ENCODE measurements at places on chromosomes 12 and 14. TPM values are rescaled to one million over a fixed set of nuclear protein-coding genes. Genes with fewer than 3 reads are reported as not detected.

DNA sequence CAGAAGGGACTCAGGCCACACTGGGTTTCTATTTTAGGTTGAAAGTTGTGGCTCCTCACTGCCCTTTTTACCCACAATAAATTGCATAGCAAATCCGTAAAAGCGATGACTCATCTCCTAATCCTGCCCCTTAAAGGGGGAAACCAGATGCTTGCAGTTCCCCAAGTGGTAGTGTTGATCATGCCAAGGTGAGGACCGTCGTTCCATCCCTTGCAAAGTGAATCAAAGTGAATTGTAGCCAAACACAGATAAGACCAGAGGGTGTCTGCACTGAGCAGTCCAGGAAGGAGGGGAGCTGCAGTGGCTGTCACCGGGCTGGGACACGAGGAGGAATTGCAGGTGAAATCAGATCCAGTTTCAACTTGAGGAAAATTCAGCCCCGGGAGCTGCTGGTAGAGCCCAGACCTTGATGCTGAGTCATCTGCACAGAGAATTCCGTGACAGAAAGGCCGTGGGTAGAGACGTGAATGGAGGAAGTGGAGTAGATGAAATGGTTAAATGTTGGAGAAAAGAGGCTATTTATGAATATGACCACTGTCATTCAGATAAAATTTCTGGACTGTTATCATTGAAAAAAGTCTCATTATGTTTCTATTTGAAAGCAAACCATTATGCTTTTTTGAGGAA, 44.2 kb upstream of the MMP17 start:
- H3K36me3 ChIP-seq = peaks cover 93% of the 10 kb centered on the region
- no peak overlapping the region for H3K4me3 ChIP-seq
- no peaks in the 10 kb centered on the region for H3K27me3 ChIP-seq
- no peak overlapping the region for H3K27ac ChIP-seq

DNA sequence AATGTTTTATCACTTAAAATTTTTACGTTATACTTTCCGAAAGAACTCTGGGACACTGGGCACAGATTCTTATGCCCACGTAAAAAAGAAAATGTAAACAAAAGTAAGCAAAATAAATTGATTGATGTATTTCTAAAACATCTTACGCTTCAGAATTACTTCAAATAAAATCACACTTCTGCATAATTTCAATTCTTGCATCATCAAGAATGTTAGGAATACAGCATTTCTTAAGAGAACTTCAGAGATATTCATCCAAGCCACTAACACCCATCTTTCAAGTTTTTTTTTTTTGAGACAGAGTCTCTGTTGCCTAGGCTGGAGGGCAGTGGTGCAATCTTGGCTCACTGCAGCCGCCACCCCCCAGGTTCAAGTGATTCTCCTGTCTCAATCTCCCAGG, 180.6 kb downstream of the MED13L start:
- H3K27ac ChIP-seq = no peak overlapping the region
- no peak for DNase-seq
- H3K4me1 ChIP-seq = peaks cover 10% of the 10 kb centered on the region
- H3K27me3 ChIP-seq = no peaks in the 10 kb centered on the region

- no peak overlapping the region for H3K27ac ChIP-seq
- no peak for DNase-seq
- no peaks in the 10 kb centered on the region for H3K36me3 ChIP-seq
- H3K4me1 ChIP-seq = no peaks in the 10 kb centered on the region
- H3K27me3 ChIP-seq = no peaks in the 10 kb centered on the region
- no peak overlapping the region for H3K4me3 ChIP-seq
These were observed 34.0 kb downstream of the EMP1 start for GRCh38 chr12:13230500-13230899.

CELA1 gene
- total RNA-seq = not detected

- no peaks in the 10 kb centered on the region for H3K4me1 ChIP-seq
- H3K4me3 ChIP-seq = no peak overlapping the region
- no peaks in the 10 kb centered on the region for H3K36me3 ChIP-seq
- peaks cover 15% of the 10 kb centered on the region for H3K27me3 ChIP-seq
These were observed 7.4 kb upstream of the TMEM132C start for GRCh38 chr12:128259556-128260070.

GRCh38 chr12:24562771-24563431, 386.0 kb downstream of the BCAT1 start:
- H3K27ac ChIP-seq = peak overlapping the region; percentile 71
- peaks cover 6% of the 10 kb centered on the region for H3K27me3 ChIP-seq
- no peaks in the 10 kb centered on the region for H3K36me3 ChIP-seq
- peak overlapping the region; percentile 80 for H3K4me3 ChIP-seq

- H3K27me3 ChIP-seq = no peaks in the 10 kb centered on the region
- DNase-seq = no peak
- no peak overlapping the region for H3K27ac ChIP-seq
These were observed 55.5 kb downstream of the CRACR2A start for GRCh38 chr12:3697311-3697870.

CLEC6A gene
- total RNA-seq = 3.4 TPM

GSC gene
- total RNA-seq = 0.50 TPM

- no peaks in the 10 kb centered on the region for H3K27me3 ChIP-seq
- DNase-seq = no peak
- peaks cover 13% of the 10 kb centered on the region for H3K36me3 ChIP-seq
- peak overlapping the region; percentile 86 for H3K4me3 ChIP-seq
- peak overlapping the region; percentile 32 for H3K27ac ChIP-seq
These were observed 2.7 kb downstream of the APPL2 start for GRCh38 chr12:105233041-105233905.

DNA sequence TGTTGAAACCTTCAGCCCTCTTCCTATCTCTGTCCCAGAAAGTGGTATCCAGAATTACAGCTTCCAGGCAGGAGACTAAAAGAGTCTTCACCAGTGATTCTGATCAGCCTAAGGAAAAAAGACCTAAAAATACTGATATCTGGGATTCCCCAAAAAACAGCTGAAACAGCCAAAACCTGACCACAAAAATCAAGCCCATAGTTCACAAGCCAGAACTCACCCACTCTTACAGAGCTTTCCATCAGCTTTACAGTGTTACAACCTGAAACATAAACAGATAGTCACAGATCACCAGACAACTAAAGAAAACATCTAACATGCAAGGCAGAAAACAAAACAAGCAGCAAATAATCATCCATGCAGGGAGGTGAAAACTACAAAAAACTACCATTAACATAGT, 26.0 kb upstream of the TSPAN8 start:
- no peak overlapping the region for H3K4me3 ChIP-seq
- no peak overlapping the region for H3K27ac ChIP-seq
- no peak for DNase-seq
- H3K4me1 ChIP-seq = no peaks in the 10 kb centered on the region
- no peaks in the 10 kb centered on the region for H3K36me3 ChIP-seq

DNA sequence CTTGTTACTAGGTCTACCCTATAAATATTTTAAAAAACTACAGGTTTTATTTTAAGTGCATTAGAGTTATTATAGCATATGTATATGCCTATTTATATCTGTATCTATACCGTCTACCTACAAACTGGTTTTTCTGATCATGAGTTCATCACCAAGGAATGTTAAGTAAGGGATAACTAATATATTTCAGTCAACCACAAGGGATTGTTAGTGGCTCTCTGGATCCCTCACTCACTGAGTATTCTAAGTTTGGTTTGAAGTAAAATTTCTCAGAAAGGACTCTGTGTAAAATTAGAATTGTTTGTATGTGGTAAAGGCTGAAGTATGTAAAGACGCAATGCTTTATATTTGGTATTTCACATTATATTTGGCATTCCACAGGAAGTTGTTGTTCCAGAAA, 4.8 kb downstream of the EPYC start:
- no peaks in the 10 kb centered on the region for H3K36me3 ChIP-seq
- no peak overlapping the region for H3K27ac ChIP-seq
- no peak for DNase-seq
- no peaks in the 10 kb centered on the region for H3K4me1 ChIP-seq

- no peak for DNase-seq
- no peak overlapping the region for H3K4me3 ChIP-seq
These were observed 5.3 kb downstream of the SSTR1 start for GRCh38 chr14:38213001-38213400.

DNA sequence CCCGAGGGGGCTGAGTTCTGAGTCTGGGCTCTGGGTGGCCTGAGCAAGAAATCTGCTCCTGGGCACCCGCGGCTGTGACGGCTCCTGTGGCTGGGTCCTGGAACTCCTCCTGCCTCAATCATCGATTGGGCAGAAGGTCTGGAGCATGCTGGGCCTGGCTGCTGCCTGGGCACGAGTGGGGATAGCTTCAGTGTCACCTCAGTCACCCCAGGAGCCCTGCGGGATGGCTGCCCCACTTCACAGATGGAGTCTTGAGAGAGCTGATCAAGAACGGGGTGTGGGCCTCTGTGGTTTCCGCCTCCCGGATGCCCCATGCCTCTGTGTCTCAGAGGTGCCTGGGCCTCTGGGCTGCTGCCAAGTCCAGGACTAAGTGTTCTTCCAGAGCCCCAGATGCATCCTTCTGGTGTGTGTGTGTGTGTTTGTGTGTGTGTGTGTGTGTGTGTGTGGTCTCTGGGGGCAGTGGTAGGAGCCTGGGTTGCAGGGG, 185.6 kb upstream of the C14orf180 start:
- H3K4me1 ChIP-seq = peaks cover 16% of the 10 kb centered on the region
- H3K27ac ChIP-seq = peak overlapping the region; percentile 51
- H3K4me3 ChIP-seq = no peak overlapping the region
- H3K27me3 ChIP-seq = peaks cover 5% of the 10 kb centered on the region

- no peak overlapping the region for H3K4me3 ChIP-seq
- no peaks in the 10 kb centered on the region for H3K27me3 ChIP-seq
- H3K4me1 ChIP-seq = peaks cover 8% of the 10 kb centered on the region
- H3K27ac ChIP-seq = no peak overlapping the region
These were observed 364.9 kb downstream of the GALC start for GRCh38 chr14:87628129-87628528.

APOF gene
- total RNA-seq = not detected

DNA sequence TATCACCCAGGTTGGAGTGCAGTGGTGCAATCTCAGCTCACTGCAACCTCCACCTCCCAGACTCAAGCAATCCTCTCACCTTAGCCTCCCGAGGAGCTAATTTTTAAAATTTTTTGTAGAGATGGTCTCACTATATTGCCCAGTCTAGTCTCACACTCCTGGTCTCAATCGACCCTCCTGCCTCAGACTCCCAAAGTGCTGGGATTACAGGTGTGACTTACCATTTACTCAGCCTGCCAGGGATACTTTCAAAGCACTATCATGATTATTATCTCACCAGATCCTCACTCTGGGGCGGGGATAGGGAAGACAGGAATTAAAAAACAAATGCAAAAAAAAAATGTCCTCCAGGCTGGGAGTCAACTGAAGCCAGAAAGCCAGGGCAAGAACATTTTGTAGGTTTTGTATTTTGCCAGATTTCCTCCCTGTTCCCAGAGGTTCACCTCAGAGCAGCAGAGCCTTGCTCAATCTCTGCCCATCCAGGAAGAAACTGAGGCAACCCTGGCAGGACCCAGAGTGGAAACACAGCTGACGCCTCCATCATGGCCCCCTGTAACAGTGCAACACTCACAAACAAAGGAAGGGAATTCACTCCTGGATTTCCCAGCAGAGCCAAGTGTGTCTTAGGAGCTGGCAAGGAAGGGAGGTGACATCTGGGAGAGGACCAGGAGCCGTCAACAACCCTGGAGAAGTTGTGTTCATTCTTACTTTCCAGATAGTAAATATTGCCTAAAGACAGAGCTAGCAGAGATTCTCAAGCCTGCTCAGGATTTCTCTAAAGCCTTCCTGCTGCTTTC, 73.9 kb downstream of the IRF2BPL start:
- H3K4me3 ChIP-seq = no peak overlapping the region
- peaks cover 67% of the 10 kb centered on the region for H3K4me1 ChIP-seq
- no peak for DNase-seq
- no peaks in the 10 kb centered on the region for H3K27me3 ChIP-seq
- peak overlapping the region; percentile 91 for H3K27ac ChIP-seq

B4GALNT3 gene
- 20.6 TPM for total RNA-seq

DNA sequence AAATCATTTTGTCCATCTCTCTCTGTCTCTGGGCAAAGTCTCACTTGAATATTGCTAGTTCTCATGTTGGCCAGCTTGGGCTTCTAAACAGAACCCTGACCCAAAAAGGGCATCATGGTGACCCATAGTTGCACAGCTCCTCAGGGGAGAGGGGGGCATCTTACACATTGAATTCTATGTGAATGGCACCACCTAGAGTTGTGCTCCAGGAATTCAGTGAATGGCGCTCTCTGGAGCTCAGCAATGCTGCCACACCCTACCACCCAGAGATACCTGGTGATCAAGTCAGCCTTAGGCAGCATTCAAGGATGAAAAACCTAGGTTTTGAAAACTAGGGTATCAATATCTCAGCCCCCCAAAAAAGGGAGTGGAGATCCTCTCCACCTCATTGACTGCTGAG, 50.6 kb downstream of the SMUG1 start:
- no peak for DNase-seq
- no peaks in the 10 kb centered on the region for H3K4me1 ChIP-seq
- no peaks in the 10 kb centered on the region for H3K36me3 ChIP-seq
- H3K27ac ChIP-seq = no peak overlapping the region
- H3K4me3 ChIP-seq = no peak overlapping the region

DNA sequence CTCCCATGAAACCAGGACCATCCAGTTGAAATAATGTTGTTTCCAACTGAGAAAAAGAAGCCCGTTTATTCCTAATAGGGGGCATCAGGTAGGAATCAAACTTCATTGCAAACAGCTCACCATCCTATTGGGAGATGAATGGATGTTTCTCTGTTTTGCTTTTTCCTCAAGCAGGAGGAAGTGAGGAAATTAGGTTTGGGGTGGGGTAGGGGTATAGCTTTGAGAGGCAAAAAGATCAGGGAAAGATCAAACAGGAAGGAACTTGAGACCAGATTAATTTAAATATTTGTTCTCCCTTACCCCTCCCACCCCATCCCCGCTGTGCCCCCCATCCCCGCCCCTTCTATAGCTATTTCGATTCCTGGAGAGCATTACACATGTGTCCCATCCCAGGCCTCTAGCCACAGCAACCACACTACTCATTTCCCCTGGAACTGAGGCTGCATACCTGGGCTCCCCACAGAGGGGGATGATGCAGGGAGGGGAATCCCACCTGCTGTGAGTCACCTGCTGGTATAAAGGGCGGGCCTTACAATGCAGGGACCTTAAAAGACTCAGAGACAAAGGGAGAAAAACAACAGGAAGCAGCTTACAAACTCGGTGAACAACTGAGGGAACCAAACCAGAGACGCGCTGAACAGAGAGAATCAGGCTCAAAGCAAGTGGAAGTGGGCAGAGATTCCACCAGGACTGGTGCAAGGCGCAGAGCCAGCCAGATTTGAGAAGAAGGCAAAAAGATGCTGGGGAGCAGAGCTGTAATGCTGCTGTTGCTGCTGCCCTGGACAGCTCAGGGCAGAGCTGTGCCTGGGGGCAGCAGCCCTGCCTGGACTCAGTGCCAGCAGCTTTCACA, at the start of gene IL23A:
Gene IL23A (plus strand): TSS at position 577 of the 850 bp plus-strand sequence. CDS start 161 bp downstream, at position 738.
- peaks cover 24% of the 10 kb centered on the region for H3K4me1 ChIP-seq
- H3K4me3 ChIP-seq = no peak within 1 kb of the TSS
- H3K27me3 ChIP-seq = no peaks in the 10 kb centered on the region
- no peak for DNase-seq
